ENCODE measurements at places on chromosomes 16 and 17. TPM values are rescaled to one million over a fixed set of nuclear protein-coding genes. Genes with fewer than 3 reads are reported as not detected.

DNA sequence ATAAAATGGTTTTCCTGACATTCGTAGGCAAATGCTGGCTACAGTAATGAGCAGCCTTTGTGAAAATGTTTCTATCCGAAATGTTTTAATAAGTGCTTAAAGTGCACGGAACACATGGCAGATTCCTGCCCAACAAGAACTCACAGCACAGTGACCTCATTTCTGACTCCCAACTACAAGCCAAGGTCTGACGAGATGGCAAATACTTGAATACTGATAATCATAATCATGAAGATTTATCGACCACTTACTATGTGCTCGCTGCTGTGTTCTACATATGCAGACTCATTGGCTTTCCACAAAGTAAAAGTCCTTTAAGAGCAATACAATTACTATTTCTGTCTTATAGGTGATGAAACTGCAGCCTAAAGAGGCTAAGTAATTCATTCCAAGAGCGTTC is 238.1 kb upstream of the CDH5 start:
- DNase-seq = no peak

The CFDP1 gene
- total RNA-seq = 51.5 TPM

DNA sequence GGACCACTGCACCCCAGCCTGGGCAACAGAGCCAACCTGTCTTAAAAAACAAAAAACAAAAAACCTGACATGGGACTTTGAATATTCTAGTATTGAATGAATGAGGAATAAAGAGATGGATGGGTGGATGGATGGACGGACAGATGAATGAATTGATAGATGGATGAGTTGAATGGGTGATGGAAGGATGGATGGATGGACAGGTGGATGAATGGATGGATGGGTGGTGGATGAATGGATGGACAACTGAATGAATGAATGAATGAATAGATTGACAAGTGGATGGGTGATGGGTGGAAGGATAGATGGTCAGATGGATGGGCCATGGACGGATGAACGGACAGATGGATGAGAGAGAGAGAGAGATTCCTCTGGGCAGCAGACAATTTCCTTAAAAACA is 22.8 kb upstream of the CEP20 start:
- no peak for DNase-seq

The CCL1 gene
- not detected for total RNA-seq

- no peak for DNase-seq
These were observed 8.9 kb upstream of the TMEM220 start for GRCh38 chr17:10738521-10739258.

GRCh38 chr17:48725288-48726064 is 2.5 kb downstream of the PRAC2 start:
- no peak for DNase-seq

DNA sequence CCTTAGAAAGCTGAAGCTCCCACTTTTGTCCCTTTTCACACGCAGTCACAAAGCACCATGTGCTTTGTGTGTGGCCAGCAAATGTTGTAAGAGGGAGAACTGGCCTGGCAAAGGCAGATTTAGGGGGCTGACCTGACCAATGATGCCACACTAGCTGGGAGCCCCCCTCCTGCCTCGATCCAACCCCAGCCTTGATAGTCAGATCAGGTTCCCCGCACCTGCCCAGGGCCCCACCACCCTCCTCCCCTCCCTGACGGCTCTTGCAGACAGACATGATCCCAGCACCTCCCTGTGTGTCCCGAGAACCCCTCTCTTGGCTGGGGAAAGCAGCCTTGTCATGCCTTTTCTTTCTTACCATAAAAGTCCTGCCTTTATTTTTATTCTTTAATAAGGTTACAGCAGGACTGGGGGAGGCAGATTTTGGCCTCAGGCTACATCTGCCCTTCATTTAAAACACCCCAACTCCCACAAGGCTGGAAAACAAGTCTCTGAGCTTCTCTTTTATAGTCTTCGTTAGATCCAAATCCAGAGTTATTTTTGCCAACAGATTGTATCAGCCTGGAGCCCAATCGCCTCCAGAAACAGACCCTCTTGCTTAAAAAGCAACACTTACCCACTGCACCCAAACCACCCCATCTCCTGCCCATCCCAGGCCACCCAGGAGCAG is 201.8 kb upstream of the CDH5 start:
- no peak for DNase-seq

The ELMO3 gene
- total RNA-seq = 1.9 TPM

- no peak for DNase-seq
These were observed 7.8 kb downstream of the GLOD4 start for GRCh38 chr17:774313-774584.

- DNase-seq = no peak
These were observed 223.6 kb upstream of the CIBAR2 start for GRCh38 chr16:85335584-85336491.

DNA sequence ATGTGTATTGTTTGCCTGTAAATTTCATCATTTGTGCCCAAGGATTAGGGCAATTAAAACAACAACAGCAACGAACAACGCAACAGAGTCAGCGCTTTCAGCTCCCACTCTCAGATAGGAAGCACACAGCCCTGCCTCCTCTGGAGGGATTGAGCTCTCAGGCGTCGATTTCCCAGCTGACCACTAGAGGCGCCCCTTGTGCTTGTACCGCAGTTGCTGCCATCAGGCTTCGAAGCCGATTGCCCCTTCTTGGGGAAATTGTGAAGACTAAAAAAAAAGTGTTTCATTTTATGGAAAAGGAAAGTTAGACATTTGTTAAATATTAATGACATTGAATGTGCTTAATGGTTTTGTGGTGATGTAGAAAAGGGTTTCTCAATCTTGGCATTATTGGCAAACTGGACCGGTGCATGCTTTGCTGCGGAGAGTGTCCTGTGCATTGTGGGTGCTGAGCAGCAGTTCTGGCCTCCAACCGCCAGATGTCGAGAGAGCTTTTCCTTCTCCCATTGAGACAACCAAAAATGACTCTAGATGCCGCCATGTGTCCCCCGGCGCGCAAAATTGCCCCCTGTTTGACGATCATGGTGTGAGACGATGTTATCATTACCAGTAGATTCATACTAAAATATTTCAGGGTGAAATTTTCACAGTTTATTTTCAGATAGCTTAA is 650.4 kb upstream of the RBFOX1 start:
- DNase-seq = no peak

DNA sequence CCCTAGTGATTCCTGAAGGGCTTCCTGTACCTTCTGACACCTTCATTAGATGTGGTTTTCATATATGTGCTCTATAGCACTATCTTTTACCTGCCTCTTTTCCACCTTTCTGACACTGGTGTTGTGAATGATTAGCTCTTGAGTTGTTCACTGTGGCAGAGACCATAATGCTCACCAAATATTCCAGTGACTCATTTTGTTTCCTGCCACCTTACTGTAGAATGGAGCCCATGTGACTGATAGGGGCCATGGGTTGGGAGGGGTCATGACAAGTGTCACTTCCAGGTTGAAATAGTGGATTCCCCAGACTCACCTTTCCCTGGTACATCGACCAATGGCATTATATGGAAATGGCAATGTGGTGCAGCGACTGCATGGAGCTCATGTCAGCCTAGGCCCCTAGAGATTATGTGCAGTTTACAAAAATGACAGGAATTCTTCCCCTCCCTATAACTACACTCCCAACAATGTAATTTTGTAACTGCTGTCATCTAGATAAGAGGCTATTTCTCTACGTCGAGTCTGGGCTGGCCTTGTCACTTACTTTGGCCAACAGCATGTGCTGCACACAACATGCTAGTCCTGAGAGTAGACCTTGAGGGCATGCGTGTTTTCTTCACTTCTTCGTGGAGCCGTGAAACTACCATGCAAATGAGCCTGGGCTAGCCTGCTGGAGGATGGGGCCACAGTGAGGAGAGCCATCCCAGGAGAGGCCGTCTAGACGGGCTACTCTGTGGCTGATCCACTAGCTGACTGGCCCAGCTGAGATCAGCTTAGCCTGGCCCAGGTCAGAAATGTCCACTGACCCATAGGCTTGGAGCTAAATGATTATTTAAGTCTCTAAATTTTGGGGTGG is 409.5 kb downstream of the CA10 start:
- DNase-seq = no peak

The EVI2A gene
- 10.6 TPM for total RNA-seq

- DNase-seq = no peak
These were observed 6.3 kb downstream of the IGSF6 start for GRCh38 chr16:21646091-21646490.

The TMEM101 gene
- total RNA-seq = 29.4 TPM

GRCh38 chr16:82585675-82586074 is 41.1 kb upstream of the CDH13 start:
- DNase-seq = no peak

The NTN1 gene
- total RNA-seq = 3.7 TPM

The FBXL16 gene
- 0.56 TPM for total RNA-seq

- no peak for DNase-seq
These were observed 21.6 kb upstream of the MSI2 start for GRCh38 chr17:57234739-57235092.

DNA sequence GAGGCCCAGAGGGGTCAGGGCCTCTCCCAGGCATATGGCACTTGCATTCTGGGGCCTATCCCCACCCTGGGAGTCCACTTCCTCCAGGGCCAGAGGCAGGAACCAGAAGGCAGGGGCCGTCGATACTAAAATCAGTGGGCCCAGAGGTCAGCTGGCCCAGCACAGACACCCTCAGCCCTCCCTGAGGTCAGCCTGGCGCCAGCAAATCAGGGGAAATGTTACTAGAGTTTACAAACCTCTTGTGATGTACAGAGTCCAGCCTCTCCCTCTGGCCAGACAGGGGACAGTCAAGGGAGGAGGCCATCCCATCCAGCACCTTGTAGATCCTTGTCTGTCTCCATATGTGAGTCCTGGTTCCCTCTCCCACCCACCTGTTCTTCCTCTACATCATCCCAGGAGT is 10.8 kb downstream of the CDH5 start:
- no peak for DNase-seq

- DNase-seq = no peak
These were observed 56.4 kb upstream of the FAM20A start for GRCh38 chr17:68657576-68657975.

- DNase-seq = no peak
These were observed 50.6 kb downstream of the MPHOSPH6 start for GRCh38 chr16:82119405-82119804.

The ENPP7 gene
- not detected for total RNA-seq

DNA sequence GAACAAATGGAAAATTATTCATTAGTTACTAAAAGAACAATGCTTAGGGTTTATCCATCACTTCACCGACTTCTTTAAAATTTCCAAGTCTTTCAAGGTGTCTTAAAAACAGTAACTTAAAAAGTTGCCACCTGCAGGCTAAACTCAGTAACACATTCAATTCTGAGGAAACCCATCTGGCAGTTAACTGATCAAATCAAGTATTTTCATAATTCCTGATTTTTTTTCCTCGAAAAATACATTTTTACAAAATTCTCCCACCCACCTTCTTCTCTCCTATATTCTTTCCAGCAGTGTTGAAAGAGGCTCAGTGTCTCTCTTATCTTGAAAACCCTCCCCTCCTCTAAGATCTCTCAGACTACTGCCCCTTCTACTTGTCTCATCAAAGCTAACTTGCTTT is 29.9 kb downstream of the PARN start:
- DNase-seq = no peak

- DNase-seq = no peak
These were observed 34.5 kb upstream of the EFCAB13 start for GRCh38 chr17:47289302-47289701.

DNA sequence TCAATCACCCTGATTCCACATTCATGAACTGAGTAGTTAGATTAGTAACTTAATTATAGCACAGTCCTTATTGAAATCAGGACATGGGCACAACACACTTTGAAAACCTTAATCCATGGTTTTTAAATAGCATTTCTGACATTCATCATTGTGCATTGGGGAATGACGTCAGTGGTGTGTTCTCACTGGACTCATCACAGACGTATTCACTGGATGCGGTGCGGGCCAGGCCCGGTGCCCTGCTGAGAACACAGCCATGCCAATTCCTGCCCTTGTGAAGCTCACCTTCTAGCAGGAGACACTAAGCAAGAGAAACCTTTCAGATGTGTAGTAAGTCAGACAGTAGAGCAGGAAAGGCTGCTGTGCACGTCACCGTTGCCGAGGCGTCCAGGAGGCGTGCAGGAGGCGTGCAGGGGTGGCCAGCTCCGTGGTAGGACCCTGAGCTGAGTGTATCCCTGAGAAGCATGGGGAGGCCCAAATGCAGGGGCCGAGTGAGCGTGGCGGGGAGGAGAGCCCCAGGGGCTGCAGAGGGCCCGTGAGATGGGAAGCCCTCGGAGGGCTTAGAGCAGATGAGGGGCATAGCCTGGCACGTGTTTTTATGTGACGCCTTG is 12.9 kb downstream of the BANP start:
- no peak for DNase-seq

DNA sequence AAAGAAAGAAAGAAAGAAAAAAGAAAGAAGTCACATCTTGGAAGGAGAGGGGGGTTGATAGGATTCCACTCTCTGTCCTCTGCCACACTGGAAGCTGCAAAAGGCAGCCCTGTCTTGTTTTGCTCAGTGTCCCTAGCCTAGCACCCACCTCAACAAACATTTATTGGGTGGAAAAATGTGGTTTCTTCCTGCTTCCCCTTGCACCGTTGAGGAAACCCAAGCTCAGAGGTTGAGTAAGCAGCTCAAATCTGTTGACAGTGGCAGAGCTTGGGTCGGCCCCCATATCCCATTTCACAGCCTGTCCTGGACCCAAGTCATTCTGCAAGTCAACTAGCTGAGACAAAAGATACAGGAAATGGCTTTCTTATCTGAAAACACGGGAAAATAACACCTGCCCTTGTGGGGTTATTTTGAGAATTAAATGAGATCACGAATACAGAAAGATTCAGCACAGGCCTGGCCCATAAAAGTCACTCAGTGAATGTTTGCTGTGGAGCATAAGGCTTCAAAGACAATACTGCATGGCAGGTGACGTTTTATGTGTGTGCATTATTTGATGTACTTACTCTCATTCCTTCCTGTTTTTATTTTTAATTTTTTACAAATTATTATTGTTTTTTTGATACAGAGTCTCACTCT is 63.6 kb downstream of the SCNN1B start:
- DNase-seq = no peak

GRCh38 chr17:62206550-62206949 is 141.5 kb upstream of the MED13 start:
- no peak for DNase-seq

The ELOB gene
- total RNA-seq = 341 TPM

- no peak for DNase-seq
These were observed 97.8 kb downstream of the CLEC16A start for GRCh38 chr16:11042191-11042590.

DNA sequence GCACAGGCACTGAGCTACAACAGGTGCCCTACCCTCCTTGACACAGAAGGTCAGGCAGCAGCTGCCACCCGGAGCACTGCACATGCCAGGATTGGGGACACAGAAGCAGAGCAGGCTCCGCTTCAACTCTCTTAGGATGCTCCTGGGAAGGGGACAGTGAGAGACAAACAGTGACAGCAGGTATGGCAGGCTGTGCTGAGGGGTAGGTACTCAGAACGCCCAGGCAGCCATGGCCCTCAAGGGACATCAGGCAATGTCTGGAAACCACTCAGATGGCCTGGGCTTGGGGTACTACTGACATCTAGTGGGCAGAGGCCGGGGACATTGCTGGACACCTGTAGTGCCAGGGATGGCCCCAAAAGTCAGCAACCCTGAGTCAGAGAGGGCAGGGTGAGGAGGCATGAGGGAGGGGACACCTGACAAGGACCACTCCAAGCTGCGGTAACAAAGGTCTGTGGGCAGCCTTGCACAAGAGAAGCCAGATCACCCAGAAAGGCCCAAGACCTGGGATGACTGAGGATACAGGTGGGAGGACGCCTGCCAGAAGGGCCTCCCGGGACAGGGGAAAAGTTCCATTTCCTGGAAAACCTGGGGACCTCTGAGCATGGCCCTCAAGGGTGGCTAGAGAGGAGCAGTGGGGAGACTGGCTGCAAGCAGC is 21.2 kb downstream of the PEMT start:
- DNase-seq = no peak

- no peak for DNase-seq
These were observed 52.1 kb downstream of the COPRS start for GRCh38 chr17:31806921-31807320.

The CACNA1H gene
- 11.9 TPM for total RNA-seq

The TOX3 gene
- 1.0 TPM for total RNA-seq

The GRIN2A gene
- total RNA-seq = 1.2 TPM

Data from omental fat pad (tissue), 4 donors.